A549 treated with CORT108297 at 1 μM for 4 hours (cell line): ENCODE measurements at places on chromosomes 12 and 14. TPM values are rescaled to one million over a fixed set of nuclear protein-coding genes. Genes with fewer than 3 reads are reported as not detected.

LRTM2 gene
- total RNA-seq: 0.07 to 0.10 TPM in 2 of 5 replicates, not detected in the others

ANKRD33 gene
- 0.08 to 0.12 TPM in 2 of 5 replicates, not detected in the others for total RNA-seq

SOAT2 gene
- total RNA-seq: 0.18 to 0.35 TPM (median 0.21 TPM) in 5 replicates

MTA1 gene
- 56.8 to 96.1 TPM (median 85.8 TPM) in 5 replicates for total RNA-seq

GNG2 gene
- 2.1 to 3.3 TPM (median 2.7 TPM) in 5 replicates for total RNA-seq

LRP1-AS gene
- total RNA-seq: not detected in 5 replicates

C12orf76 gene
- 6.6 to 8.4 TPM (median 7.7 TPM) in 5 replicates for total RNA-seq

TTC9 gene
- total RNA-seq: 1.9 to 2.4 TPM (median 2.2 TPM) in 5 replicates

NTS gene
- total RNA-seq: 57.2 to 88.6 TPM (median 80.6 TPM) in 5 replicates

PRIM1 gene
- 24.1 to 34.0 TPM (median 25.7 TPM) in 5 replicates for total RNA-seq

EIF2S3B gene
- 0.53 to 0.88 TPM (median 0.65 TPM) in 5 replicates for total RNA-seq

TRMT5 gene
- 12.5 to 15.5 TPM (median 14.7 TPM) in 5 replicates for total RNA-seq

NUAK1 gene
- total RNA-seq: 8.8 to 11.0 TPM (median 10.3 TPM) in 5 replicates

GLT8D2 gene
- total RNA-seq: 0.25 to 0.35 TPM (median 0.28 TPM) in 5 replicates
